ENCODE measurements at places on chromosomes 1 and 21.

DNA sequence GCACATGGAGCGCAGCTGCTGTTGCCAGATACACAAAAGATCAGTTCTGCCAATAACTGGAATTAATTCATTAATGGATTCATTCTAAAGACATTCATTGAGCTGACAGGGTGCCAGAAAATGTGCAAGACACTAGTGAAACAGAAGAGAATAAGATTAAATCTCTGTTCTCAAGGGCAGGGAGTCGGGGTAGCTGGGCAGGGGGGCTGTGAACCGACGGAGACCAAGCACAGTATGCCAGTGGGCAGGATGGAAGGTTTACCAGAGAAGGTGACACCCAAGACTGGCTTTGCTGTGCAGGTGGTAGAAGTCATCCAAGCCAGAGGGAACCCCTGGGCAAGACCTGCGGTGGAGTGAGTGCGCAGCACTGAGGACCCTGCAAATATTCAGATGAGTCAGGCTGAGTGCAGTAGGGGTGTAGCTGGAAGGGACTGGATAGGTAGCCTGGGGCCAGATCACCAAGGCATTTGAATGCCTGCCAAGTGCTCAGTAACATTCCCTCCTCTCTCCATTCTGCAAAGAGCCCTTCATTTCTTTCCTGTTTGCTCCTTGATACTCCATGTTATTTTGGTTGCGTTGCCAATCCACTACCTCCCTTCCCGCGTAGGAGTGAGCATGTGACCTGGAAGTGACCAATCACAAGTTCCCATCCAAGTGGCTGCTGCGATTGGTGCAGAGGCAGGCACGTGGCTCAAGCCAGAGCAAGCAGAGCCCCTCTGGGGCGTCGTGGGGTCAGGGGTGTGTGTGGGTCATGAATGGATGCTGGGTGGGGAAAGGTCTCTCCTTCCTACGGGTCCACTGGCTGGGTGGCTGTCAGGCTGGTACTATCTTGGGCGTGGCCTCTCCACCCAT is 413.1 kb downstream of the PTPRU start:
- DNase-seq = no peak

GRCh38 chr1:14745001-14745720 is 146.7 kb downstream of the KAZN start:
- DNase-seq = no peak

GRCh38 chr21:26954662-26955121 is 12.2 kb downstream of the ADAMTS5 start:
- no peak for DNase-seq

DNA sequence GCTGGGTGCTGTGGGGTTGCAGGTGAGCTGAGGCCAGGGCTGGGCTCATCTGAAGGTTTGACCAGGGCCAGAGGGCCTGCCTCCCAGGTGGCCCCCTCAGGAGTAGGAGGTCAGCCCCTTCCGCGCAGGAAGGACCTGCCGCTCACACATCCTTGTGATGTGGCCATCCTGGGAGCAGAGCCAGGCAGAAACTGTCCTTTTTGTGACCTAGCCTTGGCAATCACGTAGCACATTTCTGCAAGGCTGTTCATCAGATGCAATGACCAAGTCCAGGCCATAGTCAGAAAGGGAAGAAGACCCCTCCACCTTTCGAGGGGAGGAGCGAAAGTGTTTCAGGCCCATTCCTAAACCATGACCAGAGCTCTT is 55.5 kb upstream of the TRAPPC10 start:
- DNase-seq = no peak

GRCh38 chr1:214640431-214641213 is 37.6 kb downstream of the CENPF start:
- DNase-seq = no peak

- peak; percentile 95 for DNase-seq
These were observed at the start of gene DISC1 for GRCh38 chr1:231626535-231626950. Gene DISC1 (plus strand): TSS chr1:231626790. CDS start chr1:231626868, 78 bp downstream.

- DNase-seq = no peak
These were observed 8.1 kb downstream of the ODF2L start for GRCh38 chr1:86387916-86388627.

DNA sequence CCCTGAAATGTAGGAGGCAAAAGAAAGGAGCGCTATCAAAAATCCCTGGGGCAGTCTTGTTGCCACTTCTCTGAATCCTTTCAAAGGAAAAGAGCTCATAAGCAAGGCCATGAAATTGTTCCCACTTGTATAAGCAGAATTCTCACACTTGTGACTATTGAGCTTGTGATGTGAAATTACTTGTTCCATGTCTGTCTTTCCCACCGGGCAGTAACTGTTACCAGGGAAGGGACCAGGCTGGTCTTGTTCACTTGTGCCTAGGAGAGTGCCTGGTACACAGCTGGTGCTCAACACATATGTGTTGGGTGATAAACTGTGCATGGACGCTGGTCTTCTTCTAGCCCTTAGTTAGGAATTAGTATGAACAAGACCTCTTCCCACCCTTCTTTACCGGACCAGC is 150.6 kb downstream of the CDC7 start:
- DNase-seq = no peak

- DNase-seq = peak; percentile 42
These were observed 53.8 kb upstream of the ATP1B1 start for GRCh38 chr1:169052727-169053126.

- DNase-seq = peak; percentile 80
These were observed at the start of gene VPS13D for GRCh38 chr1:12229835-12230548. Gene VPS13D (plus strand): TSS chr1:12230030. CDS start chr1:12234267, 4,237 bp downstream.

Data from KBM-7 (cell line).